GM19239 (cell line): ENCODE measurements at places on chromosomes 2 and 18.

GRCh38 chr18:79797518-79798345 is at the start of gene KCNG2:
KCNG2 (plus strand) TSS chr18:79797938; CDS start chr18:79863668, 65,730 bp downstream.
- DNase-seq = peak; percentile 61

- no peak for DNase-seq
Observed at GRCh38 chr2:119937680-119938079, 75.2 kb upstream of the EPB41L5 start.

DNA sequence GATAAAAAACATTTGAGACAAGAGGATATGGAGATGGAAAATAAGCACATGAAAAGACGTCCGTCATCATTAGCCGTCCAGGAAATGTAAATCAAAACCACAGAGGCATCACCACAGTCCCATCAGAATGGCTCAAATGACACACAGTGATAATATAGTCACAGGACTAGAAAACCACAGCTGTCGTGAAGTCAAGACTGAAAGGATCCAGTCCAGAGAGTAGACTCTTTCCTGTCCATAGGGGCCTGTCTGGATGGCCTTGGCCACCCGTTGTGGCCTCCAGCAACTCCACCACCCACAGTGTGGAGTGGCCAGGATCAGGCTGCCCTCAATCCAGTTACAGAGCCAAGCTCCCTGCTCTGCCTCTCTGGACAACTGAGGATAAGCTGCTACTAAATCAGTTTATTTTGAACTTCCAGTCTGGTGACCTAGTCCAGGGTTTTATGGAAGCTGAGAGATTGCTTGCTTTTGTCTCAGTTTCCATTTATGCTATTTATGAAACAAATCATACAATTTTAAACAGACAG is 60.4 kb downstream of the RHOB start:
- peak; percentile 66 for DNase-seq

DNA sequence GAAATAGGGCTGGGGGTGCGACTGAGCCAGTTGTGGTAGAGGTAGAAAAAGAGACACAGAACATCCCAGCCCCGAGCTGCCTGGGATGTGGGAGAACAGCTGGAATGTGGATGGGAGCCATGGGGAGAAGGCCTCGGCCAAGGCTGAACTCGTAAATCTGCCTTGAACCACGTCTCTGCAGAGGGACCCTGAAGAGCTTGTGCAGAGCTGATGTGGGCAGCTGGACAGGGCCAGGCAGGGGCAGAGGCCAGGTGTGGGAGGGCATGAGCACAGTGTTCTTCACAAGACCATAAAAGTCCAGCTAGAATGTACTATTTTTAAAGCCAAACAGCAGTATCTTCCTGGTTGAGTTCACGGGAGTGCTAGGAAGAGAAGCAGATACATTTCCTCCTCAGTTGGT is 5.7 kb downstream of the TCF23 start:
- no peak for DNase-seq

DNA sequence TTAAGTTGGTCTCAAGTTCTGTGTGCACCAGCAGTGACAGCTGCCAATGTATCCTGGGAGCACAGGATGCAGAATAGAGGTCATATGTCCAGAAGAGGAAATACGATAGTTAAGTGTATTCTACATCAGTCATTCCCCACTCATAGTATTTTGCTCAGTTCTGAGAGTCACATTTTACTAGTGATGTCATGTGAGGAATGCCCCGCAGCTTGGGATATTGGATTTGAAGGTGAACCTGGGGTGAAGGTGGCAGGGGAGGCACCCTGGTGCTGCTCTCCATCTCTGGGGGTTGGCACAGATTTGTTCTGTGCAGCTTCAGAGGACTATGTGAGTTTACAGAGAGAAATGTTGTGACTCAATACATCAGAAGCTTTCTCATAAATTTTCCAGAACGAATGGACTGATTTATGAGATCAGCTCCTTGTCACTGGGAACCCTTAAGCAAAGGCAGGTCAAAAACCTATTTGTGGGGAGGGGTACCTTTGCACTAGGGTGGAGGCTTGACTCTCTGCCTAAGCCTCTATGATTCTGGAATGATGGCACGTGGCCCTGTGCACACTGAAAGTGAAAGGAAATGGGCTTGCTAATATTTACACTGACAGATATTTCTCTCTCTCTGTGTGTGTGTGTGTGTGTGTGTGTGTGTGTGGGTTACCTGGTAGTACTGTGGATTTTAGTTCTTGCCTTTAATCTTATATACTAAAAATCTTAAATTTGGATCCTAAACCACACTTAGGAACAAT is 95.9 kb downstream of the NEB start:
- no peak for DNase-seq

GRCh38 chr2:238387332-238387731 is 39.4 kb upstream of the ASB1 start:
- no peak for DNase-seq

GRCh38 chr2:105952131-105952530 is 207.4 kb downstream of the NCK2 start:
- no peak for DNase-seq

- DNase-seq = no peak
Observed at GRCh38 chr2:162676515-162676914, 162.1 kb downstream of the KCNH7 start.

DNA sequence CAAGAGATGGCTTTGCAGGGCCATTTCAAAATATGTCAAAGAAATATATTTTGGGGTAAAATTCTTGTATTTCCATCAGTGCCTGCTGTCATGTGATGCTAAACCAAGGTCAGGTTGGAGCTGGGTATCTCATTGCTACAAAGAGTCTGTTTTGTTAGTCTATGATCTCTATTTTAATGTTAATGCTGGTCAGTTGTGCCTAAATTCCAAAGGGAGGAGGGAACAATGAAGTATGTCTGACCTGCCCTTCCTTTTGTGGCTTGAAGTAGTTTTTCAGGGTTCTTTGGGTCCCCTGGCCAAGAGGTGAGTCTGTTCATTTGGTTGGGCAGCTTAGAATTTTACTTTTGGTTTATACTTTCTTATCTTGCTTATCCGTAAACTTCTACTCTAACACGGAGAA is 61.6 kb upstream of the DYNAP start:
- DNase-seq = no peak

GRCh38 chr18:63192885-63193349 is 126.7 kb downstream of the BCL2 start:
- no peak for DNase-seq

DNA sequence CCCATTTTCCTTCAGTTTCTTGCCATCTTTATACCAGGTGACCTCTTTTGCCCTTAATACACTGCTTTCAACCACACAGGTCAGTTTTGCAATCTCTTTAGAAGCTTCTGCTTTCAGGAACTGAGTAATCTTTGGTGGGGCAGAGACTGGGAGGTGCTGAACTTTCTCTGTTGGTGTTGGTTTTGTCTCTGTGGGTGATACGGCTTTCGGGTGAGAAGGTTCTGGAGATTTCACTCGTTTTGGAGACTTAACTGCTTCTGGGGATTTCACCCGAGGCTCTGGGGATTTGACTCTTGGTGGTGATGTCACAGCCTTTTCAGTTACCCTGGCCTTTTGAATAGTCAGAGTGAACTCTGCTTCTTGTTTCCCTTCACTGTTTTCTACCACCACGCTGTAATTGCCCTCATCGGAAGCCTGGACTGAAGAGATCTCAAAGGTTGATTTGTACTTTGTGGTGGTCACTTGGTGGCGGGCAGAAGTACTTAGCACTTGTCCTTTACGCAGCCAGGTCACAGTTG is 50.4 kb downstream of the PLEKHA3 start:
- peak; percentile 37 for DNase-seq

DNA sequence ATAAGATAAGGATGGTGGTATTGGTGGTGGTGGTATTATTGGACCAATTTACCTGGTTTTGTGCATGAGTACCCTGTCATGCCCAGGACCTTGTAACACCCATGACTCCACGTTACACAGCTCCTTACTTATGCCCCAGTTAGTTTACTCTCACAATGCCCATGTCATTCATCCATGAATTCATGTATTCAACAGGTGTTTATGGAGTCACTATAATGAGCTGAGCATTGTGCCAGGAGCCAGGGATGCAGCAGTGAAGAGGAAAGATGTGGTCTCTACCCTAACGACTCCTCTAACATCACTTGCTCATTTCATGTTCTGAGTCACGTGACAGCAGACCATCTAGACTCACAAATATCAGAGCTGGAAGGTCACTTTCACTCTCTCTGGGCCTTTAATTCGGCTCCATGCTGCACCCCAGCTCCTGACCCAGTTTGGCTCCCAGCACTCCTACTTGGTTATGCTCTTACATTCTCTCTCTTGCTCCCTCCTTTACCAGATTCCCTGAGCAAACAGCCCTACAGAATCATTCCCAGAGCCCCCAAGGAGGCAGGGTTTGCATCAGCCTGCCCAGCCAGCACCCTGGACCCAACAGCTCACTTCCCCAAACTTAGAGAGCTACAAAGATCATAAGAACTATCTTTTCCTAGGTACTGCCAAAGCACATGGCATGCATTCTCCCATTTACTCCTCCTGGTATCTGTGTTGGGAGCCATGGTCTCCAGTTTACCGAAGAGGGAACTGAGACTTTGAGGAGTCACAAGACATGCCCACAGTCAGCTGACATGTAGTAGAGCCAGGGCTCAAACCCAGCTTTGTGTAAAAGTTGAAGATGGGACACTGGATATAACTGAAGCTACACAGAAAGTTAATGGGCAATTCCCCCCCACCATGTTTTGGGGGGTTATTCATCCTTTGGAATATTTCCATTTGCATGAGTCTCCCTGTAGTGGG is 449.9 kb downstream of the LRATD1 start:
- no peak for DNase-seq

GRCh38 chr2:203201426-203201825 is 37.4 kb upstream of the CYP20A1 start:
- DNase-seq = no peak

- no peak for DNase-seq
Observed at GRCh38 chr2:73839653-73840411, 11.1 kb downstream of the STAMBP start.

DNA sequence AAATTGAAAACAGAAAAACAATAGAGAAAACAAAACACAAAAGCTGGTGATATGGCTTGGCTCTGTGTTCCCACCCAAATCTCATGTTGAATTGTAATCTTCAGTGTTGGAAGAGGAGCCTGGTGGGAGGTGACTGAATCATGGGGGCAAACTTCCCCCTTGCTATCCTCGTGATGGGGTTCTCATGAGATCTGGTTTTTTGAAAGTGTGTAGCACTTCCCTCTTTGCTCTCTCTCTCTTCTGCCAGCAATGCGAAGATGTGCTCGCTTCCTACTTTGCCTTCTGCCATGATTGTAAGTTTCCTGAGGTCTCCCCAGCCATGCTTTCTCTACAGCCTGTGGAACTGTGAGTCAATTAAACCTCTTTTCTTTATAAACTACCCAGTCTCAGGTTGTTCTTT is 112.3 kb upstream of the UXS1 start:
- no peak for DNase-seq

GRCh38 chr2:127859712-127860085 is 1.7 kb upstream of the POLR2D start:
- DNase-seq = peak; percentile 47

- DNase-seq = no peak
Observed at GRCh38 chr18:48123324-48123723, 192.9 kb upstream of the SMAD2 start.

GRCh38 chr2:86225581-86225980 is 26.3 kb downstream of the MRPL35 start:
- DNase-seq = peak; percentile 64

DNA sequence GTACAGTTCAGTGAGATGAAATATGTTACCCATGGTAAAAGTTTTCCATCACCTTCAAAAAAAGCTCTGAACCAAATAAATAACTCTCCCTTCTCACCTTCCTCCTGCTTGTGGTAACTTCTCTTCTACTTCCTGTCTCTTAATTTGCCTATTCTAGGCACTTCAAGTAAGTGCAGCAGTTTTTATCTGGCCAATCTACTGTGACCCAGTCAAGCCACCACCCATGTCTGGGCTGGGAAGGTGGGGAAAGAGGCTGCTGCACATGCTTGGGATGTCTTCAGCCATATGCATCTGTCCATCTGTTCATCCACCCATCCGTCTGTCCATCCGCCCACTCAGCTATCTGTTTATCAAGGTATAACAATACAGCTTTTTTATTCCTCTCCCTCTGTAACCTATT is 31.6 kb downstream of the ZNF532 start:
- peak; percentile 40 for DNase-seq

GRCh38 chr18:54829856-54830255 is 1.6 kb downstream of the RAB27B start:
- DNase-seq = no peak

GRCh38 chr2:85078536-85078935 is 54.7 kb upstream of the TCF7L1 start:
- no peak for DNase-seq

DNA sequence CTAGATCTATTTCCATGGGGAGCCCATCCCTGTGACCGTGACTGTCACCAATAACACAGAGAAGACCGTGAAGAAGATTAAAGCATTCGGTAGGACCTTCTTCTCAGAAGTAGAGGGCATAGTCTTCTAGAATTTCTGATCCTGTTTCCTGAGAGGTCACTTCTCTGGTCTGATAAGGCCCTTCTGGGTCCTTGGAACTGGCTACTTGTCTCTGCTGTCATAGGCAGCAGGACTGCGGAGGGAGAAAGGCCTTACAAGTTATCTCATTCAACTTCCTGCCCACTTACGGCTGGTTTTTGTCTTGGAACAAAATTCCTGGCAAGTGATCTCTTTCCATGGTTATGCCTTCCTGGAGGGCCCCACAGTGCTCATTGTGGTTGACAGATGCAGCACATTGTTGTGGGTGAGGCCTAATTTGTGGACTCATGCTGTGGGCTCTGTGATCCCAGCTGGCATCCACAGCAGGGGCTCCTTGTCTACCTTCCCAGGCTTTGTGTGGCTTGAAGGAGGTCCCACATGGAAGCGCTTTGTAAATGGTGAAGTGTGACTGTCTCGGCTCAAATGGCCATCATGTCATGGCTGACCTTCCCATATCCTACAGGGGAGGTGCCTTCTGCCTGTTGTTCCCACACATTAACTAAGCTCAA is 22.0 kb downstream of the SAG start:
- no peak for DNase-seq

GRCh38 chr2:143842836-143843235 is 677.1 kb downstream of the ZEB2 start:
- no peak for DNase-seq

GRCh38 chr2:217878915-217879590 is 123.7 kb downstream of the TNS1 start:
- DNase-seq = no peak

- DNase-seq = no peak
Observed at GRCh38 chr2:57990118-57990725, 56.4 kb upstream of the VRK2 start.

GRCh38 chr18:725646-726045 is 13.2 kb upstream of the ENOSF1 start:
- DNase-seq = no peak

DNA sequence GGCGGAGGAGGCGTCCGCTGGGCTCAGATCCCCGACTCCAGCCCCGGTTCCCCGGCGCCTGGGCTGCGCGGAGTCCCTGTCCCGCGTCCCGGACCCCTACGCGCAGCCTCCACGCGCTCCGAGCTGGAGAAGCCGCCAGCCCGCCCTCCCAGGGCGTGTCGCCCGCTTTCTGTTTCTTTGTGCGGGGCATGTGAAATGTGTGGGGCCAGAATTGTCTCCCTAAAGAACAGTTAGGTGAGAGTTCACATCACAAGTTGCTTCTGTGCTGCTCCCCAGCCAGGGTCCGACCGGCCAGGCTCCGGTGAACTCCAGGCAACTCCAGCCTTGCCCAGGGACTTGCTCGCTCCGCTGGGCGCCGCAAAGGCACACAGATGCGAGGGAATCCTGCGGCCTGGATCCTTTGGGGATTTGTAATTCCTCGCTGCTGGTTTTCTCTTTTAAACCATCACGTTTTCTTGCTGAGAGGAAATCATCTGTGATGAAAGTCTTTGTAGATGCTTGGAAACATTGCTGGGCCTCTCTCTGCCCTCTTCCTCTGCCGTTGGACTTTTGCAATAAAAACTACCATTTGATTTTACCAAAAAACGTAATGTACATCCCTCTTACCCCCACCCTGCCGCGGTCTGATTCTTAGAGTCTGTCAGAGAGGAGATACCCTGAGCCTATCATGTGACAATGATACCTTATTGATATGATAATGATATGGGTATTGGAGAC is 631 bp downstream of the GYPC start:
- DNase-seq = peak; percentile 35
